ENCODE measurements at places on chromosomes 3 and 15.

DNA sequence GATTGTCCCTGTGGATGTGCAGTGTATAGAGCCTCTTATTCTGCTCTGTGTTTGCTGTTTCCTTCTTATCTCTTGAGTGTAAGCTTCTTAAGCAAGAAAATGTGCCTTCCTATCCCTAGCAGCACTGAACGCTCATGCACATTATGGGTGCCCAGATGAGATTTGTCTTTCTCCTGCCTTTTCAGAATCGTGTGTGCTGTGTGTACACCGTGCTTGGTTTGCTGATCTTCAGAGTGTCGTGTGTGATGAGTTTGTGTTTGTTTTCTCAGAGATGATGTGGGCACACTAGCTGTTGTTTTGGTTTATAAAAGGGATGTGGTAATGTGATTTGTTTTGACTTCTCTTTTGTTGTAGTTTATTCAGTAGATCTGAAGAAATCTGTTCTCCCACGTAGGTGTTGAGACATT is 19.7 kb downstream of the GPR171 start:
- no peak for DNase-seq

GRCh38 chr15:90336705-90337141 is 15.4 kb upstream of the ZNF774 start:
- peak; percentile 94 for DNase-seq

DNA sequence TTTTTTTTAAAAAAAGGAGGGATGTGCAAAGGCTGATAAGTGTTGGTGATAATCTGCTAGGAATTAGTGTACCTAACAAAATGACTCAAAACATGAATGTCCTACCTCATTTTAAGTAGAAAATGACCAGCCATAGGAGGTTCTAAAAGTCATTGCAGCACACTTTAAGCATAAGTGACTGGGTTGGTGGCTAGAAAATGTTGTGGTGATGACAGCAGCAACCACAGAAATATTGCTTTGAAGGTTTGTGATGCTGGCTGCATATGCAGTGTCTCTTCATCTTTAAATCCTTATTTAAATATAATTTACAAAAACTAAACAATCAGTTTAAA is 55.2 kb downstream of the CMSS1 start:
- DNase-seq = no peak

DNA sequence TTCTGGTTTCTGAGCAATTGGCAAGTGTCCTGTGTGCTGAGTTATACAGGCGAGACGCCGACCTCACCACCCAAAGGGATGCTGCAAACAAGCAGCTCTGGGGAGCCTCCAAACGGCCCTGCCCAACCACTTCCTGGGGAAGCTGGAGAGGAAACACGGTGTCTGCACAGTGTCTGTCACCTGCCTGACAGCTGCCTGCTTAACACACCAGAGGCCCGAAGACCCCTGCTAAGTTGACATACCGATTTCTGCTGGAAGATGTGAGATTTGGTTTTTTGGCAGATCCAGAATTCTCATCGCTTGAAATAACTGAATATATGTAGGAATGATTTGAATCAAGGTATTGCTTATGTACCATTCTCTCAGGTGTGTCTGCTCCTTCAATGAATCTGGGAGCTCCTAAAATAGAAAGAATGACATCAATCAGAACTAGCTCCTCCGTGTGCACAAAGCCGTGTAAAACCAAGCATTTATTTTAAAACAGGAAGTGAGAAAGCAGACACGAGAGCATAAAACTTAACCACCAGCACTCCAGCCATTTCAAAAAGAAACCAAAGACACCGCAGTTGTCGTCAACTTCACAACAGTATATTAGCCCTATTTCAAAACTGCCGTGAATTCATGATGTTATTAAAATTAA is 27.2 kb downstream of the LRRC2 start:
- no peak for DNase-seq
